ENCODE measurements at places on chromosomes 6 and 20. TPM values are rescaled to one million over a fixed set of nuclear protein-coding genes. Genes with fewer than 3 reads are reported as not detected.

GRCh38 chr6:125759959-125760457 is 10.6 kb downstream of the HEY2 start:
- no peak for DNase-seq

DNA sequence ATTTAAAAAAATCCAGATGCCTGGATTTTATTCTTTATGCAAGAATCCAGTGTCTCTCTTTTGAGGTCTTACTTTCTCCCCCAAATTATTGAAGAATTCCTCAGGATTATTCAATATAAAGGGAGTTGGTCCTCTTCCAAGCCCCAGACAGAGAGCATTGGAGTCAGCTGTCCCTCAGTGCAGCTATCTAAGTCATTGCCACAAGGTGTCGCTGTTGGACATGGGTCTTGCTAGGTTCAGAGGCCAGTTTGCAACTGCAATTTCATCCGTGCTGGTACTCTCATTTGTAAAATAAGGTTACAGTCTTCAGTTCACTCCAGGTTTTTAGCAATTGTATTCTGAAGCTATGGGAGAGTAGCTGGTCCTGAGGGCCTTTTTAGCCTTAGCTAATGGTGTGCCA is 27.8 kb downstream of the CCN2 start:
- peak; percentile 41 for DNase-seq

CD109 gene
- polyA plus RNA-seq, result 33.9 TPM

DNA sequence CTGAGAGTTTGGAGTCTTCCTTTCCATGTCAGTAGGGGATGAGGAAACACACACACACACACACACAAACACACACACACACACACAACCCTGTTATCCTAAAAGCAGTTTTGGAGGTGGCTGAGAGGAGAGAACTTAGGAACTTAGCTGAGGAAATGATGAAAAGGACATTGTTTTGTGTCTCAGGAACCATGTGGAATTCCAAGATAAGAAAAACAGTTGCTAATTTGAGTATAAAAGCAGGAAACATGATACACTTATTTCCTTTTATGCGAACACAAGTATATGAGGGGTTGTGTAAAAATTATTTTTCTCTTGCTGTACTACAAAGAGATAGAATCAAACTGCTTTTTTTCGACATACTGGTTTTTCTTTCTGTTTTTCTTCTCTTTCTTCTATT is at the start of gene MYCT1:
Gene MYCT1, plus strand, starts transcription at position 264 of the 400 bp plus-strand sequence. Its CDS starts 6 bp downstream, at position 270.
- DNase-seq, result peak; percentile 98

GRCh38 chr6:41028561-41029412 is 10.2 kb downstream of the UNC5CL start:
- DNase-seq, result no peak

DNA sequence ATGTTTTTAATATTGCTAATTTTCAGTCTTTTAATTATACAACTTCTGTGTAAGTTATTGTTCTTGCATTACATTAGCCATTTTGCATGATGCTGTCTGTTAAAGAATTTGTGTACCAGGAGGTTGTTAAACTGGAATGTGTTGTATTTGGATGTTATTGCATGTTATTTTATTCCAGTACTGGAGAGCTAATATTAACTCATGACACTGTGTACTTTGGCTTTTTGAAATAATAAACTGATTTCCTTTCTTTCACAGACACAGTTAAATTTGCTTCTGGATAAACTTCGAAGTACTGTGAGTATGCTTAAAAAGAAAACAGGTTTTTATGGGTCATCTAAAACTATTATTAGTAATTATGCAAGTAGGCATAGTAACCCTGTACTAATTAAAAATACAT is 121.3 kb downstream of the MYO6 start:
- DNase-seq, result peak; percentile 63

GRCh38 chr6:128515550-128516513 is 4.6 kb downstream of the PTPRK start:
- peak; percentile 88 for DNase-seq

DNA sequence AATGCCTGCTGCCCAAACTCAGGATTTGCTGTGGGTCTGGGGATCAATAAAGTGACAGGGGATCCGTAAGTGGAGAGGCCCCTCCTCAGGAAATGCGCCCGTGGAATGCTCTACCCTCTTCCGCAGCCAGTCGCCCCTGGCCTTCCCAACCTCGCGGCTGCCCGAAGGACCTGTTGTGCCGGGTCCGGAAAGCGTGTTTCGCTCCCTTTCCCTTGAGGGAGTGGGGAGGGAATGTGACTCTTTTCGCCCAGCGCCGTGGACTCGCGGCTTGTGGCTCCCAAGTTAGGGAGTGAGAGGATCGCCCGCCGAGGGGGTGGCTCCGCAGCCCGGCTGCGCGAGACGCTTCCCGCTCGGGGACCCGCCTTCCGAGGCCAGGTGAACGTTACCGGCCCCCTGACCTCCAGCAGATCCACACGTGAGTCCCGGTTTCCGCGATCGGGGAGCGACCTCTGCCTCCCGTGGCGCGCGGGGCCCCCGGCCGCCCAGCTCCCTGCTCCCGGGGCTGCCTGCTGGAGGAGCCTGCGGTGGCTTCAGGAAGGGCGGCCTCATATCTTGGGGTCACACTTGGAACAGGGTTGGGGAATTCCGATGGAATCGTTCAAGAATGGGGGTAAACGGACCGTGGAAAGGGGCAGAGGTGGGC is 666 bp downstream of the TPD52L1 start:
- no peak for DNase-seq

- DNase-seq, result peak; percentile 34
Measured at GRCh38 chr20:38272398-38272797, 11.9 kb upstream of the KIAA1755 start.

- DNase-seq, result no peak
Measured at GRCh38 chr6:153117986-153118879, 12.8 kb downstream of the RGS17 start.

DNA sequence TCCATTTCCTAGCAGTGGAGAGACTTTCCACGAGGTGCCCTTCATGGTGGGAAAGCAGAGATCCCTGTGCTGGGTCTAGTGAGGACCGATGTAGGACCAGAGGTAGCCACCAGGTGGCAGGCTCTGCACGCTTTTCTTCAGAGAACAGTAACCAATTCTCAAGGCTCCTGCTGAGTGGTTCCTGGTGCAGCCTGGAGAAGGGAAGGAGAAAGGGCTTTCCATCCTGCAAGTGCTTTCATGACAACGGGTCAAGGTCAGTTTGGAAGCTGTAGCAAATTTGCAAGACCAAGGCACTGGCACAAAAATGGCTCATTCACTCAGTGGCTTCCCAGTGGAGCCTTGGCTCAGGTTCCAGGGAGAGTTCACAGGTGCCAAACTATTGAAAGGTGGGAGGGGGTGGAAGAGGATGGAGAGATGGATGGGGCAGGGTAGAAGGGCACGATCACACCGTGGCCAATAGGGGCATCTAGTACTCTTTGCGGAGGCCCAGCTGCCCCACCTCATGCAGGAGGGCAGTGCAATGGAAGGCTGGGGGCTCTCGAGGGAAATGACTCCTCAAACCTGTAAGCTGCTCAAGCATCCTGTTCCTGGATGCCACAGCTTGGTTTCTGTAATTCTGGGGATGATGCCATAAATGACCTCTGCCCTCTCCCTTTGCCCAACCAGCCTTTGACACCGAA is 25.5 kb upstream of the KCNK16 start:
- DNase-seq, result peak; percentile 56

DNA sequence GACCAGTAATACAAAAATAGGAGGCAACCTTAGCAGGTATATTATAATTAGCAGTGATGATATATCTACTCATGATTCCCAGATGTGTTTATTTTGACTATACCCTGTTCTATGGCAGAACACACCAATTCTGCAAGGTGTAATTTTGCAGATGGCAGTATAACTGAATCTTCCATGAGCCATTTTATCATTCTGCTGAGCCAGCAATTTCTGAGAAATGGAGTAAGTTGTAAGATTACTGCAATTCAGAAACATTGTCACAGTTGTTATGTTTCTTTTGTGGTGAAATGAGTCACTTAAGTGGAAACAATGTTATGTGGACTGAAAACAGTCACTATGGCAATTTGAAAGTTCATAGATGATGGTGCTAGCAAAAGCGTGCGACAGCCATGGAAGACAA is 63.7 kb upstream of the RIMS1 start:
- DNase-seq, result no peak

DNA sequence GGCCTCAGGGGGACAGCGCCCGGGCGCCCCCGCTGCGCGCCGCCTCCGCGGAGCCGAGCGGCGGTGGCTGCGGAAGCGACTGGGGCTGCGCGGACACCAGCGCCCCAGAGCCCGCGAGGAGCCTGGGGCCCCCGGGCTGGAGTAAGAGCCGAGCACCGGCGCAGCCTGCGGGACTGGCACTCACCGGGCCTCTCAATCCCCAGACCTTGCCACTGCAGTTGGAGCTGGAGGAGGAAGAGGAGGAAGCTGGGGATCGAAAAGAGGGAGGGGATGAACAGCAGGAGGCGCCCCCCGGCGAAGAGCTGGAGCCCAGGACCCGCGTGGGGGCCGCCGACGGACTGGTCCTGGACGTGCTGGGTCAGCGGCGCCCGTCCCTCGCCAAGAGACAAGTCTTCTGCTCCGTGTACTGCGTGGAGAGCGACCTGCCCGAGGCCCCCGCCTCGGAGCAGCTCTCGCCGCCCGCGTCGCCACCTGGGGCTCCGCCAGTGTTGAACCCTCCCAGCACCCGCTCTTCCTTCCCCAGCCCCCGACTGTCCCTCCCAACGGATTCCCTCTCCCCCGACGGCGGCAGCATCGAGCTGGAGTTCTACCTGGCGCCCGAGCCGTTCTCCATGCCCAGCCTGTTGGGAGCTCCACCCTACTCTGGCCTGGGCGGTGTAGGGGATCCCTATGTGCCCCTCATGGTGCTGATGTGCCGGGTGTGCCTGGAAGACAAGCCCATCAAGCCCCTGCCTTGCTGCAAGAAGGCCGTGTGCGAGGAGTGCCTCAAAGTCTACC is 590 bp downstream of the RNF217 start:
- peak; percentile 56 for DNase-seq

DNA sequence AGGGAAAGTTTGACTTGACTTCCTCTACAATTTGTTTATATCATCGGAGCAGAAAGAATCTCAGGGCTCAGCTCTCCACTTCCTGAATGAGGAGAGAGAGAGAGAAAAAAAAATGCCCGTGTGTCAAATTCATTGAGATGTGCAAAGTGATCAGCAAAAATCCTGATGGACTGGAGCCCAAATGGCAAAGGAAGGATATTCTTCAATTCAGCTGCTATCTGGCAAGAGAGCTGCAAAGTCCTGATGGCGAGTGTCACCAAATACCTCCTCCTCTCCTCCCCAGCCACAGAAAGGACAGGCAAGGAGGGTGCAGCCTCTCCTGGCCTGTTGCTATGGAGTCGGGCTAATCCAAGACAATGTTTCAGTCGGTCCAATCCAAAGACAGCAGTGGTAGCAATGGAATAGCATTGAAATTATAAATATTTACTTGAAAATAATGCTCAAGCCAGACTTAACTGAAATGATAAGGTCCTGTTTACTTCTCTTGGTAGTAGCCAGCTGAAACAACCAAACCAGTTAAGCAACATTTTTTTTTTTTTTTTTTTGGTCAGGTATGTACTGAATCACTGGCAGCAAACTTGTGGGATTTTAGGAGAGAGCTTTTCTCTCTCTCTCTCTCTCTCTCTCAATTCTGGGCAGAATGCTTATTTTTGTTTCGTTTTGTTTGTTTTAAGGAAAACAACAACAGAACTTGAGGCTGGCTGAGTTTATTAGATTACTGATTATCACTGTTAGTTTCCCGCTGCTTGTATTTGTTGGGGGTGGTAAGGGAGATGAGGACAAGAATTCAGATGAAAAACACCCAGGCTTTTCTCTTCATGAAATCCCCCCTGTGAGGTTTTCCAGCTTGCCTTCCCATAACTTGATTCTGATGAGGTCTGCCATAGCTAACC is 204.2 kb downstream of the BCAS1 start:
- peak; percentile 86 for DNase-seq

- no peak for DNase-seq
Measured at GRCh38 chr6:129725341-129725740, 15.4 kb upstream of the ARHGAP18 start.

- DNase-seq, result no peak
Measured at GRCh38 chr6:66184091-66184490, 477.1 kb upstream of the EYS start.

DNA sequence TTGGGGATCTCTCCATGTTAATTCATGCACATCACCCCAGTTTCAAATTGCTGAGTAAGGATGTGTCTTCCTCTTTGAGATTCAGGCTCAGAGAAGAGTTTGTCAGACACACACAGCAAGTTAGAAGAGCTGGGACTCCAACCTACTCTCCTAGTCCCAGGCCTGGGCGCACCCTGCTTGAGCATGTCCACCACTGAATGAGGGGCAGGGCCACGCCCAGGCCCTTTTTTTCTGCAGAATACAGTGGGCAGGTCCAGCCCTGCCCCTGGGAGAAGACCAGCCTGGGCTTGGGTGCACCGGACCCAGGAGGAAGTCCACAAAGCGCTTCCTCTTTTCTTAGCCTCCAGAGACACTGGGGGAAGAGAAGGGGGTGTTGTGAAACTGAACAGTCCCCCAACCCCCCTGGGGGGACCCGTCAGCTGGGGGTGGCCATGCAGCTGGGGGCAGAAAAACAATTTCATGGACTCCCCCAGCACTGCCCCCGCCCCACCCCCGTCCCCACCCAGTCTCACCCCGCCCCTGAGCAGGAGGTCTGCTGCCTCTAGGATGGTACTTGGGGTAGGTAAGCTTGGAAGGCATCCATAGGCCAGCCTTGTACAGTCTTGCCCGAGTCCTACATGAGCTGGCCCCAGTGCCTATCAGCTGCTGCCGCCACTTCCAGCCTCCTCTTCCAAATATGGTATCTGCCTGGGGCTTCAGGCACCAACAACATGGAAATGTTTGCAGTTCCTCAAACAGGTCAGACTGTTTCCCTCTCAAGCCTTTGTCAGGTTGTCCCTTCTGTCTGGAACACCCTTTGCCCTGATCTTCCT is 11.7 kb upstream of the HCK start:
- DNase-seq, result no peak

DNA sequence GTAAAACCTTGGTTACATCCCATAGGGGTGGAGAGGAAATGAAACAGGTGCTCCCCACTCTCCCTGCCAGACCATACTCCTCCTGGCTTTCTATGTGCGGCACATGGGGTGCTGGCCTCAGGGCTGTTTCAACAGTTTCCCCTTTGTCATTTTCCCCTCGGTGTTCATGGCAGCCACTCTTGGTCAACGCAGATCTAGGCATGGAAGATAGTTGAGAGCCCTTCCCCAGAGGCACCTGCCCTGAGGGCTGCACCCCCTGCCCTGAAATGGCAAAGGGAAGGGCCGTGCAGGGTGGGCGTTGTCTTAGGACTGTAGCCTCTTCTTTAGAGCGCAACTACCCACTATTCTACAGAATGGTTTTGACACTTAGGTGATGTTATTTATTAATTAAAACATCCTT is 4.4 kb downstream of the CST1 start:
- DNase-seq, result no peak

TRIM10 gene
- not detected for polyA plus RNA-seq

BCAS1 gene
- not detected for polyA plus RNA-seq

Measured in endothelial cell of umbilical vein (primary cell).